Activated T-cell treated with anti-CD3 and anti-CD28 coated beads for 24 hours (primary cell): ENCODE measurements at places on chromosomes 13 and 19.

GRCh38 chr13:98147521-98147920 lies 4.6 kb downstream of the FARP1 start:
- DNase-seq, result no peak

- DNase-seq, result no peak
These were observed 244.5 kb downstream of the EFNB2 start for GRCh38 chr13:106291006-106291405.

DNA sequence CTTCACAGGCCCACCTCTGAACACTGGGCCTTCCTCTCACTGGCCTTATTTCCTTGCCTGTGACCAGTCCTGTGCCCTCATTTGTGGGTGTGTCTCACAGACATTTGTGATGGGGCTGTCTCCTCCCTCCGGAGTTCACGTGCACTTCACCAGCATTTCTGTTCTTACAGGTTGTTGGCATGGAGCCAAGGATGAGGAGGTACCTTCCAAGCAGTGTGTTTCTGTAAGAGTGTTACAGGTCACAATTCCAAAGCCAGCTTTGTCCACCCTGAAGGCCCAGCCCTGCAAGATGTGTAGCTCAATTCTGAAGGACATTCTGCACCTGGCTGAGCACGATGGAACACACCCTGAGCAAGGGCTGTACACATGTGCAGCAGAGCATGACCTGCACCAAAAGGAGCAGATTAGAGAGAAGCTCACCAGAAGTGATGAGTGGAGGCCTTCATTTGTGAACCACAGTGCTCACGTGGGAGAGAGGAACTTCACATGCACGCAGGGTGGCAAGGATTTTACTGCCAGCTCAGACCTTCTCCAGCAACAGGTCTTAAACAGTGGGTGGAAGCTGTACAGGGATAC lies 8.1 kb downstream of the ZNF749 start:
- DNase-seq, result no peak

- DNase-seq, result no peak
These were observed 38.9 kb downstream of the TSC22D1 start for GRCh38 chr13:44537248-44537647.

- no peak for DNase-seq
These were observed 22.2 kb downstream of the PCID2 start for GRCh38 chr13:113186061-113186900.

DNA sequence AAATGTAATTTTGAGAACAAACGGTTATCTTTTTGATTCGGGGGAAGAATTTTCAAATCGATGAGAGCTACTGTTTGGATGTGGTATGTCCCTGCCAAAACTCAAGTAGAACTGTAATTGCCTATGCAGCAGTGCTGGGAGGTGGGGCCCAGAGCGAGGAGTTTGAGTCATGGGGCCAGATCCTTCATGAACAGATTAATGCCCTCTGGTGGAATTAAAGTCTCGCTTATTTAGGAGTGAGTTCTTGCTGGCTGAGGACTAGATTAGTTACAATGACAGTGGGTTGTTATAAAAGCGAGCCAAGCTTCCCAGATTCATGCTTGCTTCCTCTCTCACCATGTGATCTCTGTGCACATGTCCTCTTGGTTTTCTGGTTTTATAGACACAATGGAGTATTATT lies 11.8 kb upstream of the PRR20A start:
- DNase-seq, result no peak

DNA sequence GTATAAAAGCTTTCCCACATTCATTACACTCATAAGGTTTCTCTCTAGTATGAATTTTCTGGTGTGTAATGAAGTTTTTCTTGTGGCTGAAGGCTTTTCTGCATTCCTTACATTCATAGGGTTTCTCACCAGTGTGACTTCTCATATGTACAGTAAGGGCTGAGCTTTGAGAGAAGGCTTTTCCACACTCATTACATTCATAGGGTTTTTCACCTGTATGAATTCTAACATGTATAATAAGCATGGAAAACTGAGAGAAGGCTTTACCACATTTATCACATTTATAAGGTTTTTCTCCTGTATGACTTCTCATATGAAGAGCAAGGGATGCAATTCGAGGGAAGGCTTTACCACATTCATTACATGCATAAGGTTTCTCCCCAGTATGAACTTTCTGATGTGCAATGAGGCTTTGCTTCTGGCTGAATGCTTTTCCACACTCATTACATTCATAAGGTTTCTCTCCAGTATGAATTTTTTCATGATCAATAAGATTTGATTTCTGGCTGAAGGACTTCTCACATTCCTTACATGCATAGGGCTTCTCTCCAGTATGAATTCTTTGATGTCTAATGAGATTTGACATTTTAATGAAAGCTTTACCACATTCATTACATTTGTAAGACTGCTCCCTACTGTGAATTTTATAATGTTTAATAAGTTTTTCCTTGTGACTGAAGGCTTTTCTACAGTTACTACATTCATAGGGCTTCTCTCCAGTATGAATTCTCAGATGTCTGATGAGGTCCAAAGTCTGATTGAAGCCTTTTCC lies 42.6 kb downstream of the ZNF527 start:
- no peak for DNase-seq

- peak; percentile 60 for DNase-seq
These were observed at the start of gene LSR for GRCh38 chr19:35248310-35249145. LSR (plus strand) TSS chr19:35249002; CDS start chr19:35249023, 21 bp downstream.

- DNase-seq, result no peak
These were observed 76.2 kb upstream of the IRS2 start for GRCh38 chr13:109862627-109863026.

GRCh38 chr13:32056316-32056715 lies 24.7 kb downstream of the FRY start:
- no peak for DNase-seq

GRCh38 chr13:106241974-106242953 lies 293.2 kb downstream of the EFNB2 start:
- DNase-seq, result no peak

- DNase-seq, result no peak
These were observed 114.6 kb upstream of the VSTM2B start for GRCh38 chr19:29411113-29411581.

- DNase-seq, result no peak
These were observed 90.2 kb downstream of the RAB20 start for GRCh38 chr13:110471156-110471832.

- no peak for DNase-seq
These were observed 1.2 kb upstream of the EEF2 start for GRCh38 chr19:3986260-3987041.

GRCh38 chr19:6521718-6522646 lies 8.8 kb upstream of the TNFSF9 start:
- no peak for DNase-seq

DNA sequence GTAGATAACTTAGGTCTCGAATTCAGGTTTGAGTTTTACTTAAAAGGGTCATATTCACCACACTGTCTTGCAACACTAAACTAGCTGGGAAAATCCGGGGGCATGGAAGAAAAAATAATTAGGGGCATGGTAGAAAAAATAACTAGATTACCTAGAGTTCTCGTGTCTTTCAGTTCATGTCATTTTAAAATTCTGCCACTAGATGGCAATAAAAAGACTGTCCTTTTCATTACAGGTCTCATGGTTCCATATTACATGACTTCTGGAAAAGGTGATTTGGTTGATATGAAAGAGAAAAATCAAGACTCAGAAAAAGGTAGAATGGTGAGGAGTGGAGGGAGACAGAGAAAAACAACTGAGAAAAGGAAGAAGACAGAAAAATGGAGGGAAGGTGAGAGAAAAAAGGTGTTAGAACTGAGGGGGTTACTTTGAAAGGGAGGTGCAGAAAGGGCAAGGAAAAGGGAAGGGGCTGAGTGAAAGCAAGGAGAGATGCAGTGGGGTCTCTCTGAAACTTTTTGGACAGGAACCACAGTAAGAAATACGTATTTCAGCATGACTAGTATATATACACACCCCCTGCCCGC lies 299.0 kb downstream of the KLF12 start:
- DNase-seq, result no peak

DNA sequence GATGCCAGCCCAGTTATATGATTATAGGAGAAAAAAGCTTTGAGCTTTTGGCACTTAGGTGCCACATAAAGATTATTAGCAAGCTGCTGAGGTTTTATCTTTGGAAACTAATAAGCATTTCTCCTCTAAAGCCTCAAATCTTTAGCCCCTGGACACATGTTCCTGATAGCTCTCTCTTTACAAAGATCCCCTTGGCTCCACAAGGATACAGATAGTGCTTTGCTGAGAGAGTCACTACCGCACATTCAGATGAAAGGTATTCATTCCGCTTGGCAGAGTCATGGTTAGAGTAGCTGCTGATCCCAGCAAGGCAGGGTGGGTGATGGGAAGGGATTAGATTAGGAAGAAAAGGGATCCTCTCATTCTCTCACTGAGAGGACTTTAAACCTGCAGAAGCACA lies 28.2 kb upstream of the PSG7 start:
- no peak for DNase-seq

- no peak for DNase-seq
These were observed 36.7 kb upstream of the CD177 start for GRCh38 chr19:43316591-43317319.

- no peak for DNase-seq
These were observed 415.9 kb downstream of the IRS2 start for GRCh38 chr13:109370496-109370895.

DNA sequence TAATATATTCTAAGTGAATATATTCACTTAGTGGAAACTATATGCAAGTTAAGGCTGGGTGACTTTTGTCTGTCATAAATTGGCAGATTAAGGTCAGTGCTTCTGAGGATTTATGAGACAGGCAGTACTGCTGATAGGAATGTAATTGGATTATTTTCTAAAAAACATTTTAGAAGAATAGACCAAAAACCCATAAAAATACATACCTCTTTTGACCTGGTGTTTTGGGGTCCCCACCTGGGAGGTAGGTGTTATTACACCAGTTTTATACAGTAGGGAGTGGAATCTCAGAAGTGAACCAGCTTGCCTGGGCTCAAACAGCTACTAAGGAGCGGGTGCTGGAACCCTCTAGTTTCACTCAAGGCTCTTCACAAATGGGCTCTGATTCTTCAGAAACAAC lies 25.3 kb downstream of the COG3 start:
- DNase-seq, result no peak

DNA sequence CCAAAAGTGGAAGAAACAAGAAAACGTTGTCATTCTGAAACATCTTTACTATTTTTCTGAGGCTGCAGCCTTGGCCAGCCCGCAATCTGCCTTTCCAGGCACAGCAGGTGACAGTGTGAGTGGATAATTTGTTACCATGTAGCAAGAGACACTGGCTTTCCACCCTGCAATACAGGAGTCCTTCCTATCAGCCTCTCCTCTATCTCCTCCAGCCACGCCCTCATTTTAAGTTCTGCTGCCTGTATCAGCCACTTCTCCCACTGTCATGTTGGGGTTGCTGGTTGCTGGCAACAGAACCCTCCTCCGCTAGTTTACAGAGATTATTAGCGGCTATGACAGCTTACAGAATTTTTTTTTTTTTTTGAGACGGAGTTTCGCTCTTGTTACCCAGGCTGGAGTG lies 7.7 kb upstream of the LGALS7 start:
- no peak for DNase-seq

DNA sequence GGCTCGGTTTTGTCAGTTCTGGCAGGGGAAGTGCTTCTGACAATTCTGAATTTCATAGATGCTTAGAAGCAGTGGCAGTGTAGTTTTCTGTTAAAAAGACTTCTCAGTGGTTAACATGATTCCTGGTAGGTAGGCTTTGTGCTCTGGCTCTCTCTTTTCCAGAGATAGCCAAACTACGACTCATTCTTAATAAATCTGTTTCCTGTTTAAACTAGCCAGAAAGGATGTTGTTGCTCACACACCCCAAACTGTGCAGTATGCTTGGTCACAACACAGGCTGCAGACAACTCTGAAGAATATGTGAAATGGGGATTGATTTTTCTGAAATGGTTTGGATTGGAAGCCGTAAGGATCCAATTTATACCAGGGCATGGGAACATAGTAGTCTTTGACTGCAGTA lies 711.5 kb downstream of the PCDH17 start:
- DNase-seq, result no peak

DNA sequence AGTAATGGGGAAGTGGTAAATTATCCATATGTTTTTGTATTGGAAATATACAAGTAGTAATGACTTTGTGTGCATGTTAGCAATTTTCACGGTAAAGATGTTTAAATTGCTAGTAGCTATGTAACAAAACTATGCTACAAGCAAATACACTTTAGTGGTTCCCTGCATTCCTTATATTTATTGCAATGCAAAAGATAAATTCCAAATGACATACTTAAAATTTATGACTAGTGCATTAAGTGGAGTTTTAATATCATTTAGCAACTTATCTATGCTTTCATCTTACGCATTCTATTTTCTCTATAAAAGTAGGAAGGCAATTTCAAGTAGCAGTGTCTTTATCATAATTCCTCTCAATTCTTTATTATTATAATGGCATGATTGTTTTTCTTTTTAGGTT lies 482.8 kb downstream of the SLITRK5 start:
- DNase-seq, result no peak

DNA sequence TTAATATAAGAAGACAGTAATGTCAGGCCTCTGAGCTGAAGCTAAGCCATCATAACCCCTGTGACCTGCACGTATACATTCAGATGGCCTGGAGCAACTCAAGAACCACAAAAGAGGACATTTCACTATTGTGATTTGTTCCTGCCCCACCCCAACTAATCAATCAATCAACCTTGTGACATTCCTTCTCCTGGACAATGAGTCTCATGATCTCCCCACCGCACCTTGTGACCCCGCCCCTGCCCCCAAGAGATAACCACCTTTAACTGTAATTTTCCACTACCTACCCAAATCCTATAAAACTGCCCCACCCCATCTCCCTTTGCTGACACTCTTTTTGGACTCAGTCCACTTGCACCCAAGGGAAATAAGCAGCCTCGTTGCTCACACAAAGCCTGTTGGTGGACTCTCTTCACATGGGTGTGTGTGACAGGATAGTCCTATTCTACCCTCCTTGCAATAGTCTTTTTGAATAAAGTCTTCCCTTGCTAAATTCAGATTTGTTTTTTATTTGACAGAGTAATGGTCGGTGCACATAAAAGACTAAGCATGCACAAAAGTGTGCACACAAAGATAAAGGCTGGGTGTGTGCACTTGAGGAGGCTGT lies 14.0 kb downstream of the CD70 start:
- DNase-seq, result no peak
